GM23338 (cell line): ENCODE measurements at places on chromosomes 3 and 15. TPM values are rescaled to one million over a fixed set of nuclear protein-coding genes. Genes with fewer than 3 reads are reported as not detected.
A peak's percentile ranks its signal among the peaks of the same experiment; 100 is the strongest.

- peak; percentile 87 for DNase-seq
These were observed 1.0 kb upstream of the ATP2C1 start for GRCh38 chr3:130892759-130893375.

- no peak for DNase-seq
These were observed 107.9 kb downstream of the AQP9 start for GRCh38 chr15:58246041-58246440.

GRCh38 chr3:144189044-144189443 is 217.4 kb downstream of the DIPK2A start:
- DNase-seq, result peak; percentile 8

DNA sequence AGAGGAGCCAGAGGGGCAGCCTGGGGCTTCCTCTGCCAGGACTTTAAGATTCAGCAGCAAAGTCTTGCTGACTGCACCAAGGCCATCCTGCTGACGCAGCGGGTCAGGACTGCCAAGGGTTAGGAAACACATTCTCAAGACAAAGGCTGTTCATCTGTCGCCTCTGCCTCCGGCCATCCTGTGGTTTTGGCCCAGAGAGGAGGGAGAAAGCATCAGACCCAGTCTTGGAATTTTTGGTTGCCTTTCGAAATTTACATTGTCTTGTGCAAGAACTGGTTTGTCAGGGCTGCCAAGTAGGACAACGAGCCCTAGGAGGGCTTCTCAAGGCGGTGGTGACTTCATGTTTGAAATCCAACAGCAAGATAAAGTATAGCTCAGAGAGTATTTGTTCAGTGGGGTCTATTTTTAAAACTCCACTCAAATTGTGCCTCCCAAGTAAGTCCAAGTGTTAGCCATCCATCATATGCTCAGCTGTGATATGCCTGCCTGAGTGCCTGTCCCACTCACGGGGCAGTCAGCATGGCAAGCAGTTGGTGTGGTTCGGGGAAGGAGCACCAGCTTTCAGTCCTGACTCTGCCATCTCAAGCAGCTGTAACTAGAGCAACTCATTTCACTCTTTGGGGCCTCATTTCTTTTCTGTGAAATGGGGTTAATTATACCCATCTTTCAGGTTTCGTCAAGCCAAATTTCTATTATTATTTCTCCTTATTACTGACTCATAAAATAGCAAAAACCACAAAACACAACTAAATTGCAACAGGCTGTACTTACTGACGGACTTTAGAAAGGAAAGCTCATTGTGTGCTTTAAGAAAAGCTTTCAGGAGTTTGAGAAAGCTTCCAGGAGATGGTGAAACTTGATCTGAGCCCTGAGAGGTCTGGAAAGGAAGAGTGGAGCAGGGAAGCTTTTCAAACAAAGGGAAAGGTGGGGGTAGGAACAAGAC is 42.4 kb upstream of the RHO start:
- DNase-seq, result peak; percentile 56

- DNase-seq, result peak; percentile 20
These were observed 88.4 kb upstream of the RASGRP1 start for GRCh38 chr15:38652998-38653397.

DNA sequence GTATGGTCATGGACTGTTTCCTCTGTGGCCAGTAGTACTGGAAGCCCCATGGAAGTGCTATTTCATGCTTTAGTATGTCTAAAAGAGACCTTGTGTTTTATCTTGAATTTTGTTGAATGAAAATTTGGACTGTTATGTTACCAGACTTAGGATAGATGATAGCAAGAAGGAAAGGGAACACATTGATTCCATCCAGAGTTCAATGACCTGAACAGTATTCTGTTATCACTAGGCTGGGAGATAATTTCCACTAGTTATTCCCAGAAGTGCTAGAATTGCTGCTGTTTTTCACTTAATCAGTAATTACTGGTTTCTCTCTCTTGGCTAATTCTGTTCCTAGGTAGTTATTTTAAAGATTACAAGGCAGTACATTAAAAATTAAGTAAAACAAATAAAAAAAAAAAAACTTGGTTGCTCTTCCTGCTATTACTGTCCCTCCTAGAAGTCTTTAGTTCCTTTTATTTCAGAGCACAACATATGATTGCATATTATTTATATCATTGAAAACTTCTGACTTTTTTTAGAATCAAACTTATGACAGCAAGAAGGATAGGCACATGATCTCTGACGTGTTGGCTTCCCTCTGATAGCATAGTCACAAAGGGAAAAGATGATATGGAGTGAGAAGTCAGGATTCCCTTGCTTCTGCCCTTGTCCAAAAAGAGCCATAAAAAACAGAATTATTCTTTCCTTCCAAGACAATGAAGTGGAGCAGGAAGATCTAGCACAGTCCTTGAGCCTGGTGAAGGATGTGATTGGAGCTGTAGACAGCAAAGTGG is 72.2 kb downstream of the KLHL25 start:
- DNase-seq, result no peak

DNA sequence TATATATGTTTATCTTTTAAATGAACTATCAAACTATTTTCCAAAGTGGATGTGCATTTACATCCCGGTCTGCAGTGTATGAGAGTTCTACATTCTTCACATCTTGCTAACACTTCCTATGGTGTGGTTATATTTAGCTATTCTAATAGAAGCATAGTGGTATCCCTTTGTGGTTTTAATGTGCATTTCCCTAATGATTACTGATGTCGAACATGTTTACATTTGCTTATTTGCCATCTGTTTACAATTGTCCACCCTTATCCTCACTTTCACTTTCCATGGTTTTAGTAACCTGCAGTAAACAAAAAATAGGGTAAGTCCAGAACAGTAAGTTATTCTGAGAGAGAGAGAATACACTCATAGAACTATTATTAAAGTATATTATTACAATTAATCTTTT is 360.5 kb upstream of the NAALADL2 start:
- no peak for DNase-seq

Gene KBTBD12
- total RNA-seq, result 0.23 and 0.69 TPM in 2 replicates
